ENCODE measurements at places on chromosomes 2 and 18.

- DNase-seq, result no peak
These were observed at the start of gene NEURL3 for GRCh38 chr2:96505231-96505889. Gene NEURL3 (minus strand): TSS chr2:96505357. CDS start chr2:96505286, 71 bp downstream.

DNA sequence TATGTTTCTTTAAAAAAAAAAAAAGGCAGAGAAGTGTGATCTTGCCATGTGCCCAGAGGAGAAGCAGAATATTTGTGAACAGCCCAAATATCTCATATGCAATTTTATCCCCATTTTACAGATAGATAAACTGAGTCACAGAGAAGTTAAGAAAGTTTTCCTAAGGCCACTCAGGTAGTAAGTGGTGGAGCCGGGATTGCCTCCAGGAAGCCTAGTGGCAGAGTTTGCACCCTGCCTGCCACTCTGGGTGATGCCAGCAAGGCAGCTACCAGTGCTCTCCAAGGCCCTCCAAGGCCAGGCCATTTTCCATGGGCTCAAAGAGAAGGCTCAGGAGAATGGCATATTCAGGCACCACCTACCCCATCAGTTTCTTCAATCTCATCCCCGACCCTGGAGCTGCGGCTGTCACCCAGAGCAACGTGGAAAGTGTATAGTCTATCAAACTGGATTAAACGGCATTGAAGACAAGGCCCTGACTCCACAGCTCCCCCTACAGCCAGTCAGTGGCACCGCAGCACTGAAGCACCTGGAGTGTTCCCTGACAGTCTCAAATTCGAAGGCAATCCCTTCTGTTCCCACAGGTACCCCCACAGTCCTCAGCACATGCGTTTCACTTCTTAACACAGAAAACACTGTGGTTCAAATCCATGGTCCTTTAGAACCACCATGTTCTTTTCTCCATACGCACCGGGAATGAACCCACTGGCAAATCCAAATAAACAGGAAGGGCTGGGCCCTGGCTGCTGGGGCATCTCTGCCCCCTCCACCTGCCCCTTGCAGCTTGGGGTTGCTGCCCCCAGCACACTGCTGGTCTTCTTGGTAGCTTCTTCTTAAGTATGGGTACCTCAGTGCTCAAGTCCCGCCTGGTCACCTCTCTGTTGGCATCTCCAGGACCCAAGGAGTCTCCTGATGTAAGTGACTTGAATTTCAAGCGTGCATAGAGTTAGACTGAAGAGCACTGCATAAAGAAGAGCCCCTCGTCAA lies 175.3 kb downstream of the INHBB start:
- no peak for DNase-seq

GRCh38 chr2:134277223-134277622 lies 23.4 kb downstream of the MGAT5 start:
- no peak for DNase-seq

DNA sequence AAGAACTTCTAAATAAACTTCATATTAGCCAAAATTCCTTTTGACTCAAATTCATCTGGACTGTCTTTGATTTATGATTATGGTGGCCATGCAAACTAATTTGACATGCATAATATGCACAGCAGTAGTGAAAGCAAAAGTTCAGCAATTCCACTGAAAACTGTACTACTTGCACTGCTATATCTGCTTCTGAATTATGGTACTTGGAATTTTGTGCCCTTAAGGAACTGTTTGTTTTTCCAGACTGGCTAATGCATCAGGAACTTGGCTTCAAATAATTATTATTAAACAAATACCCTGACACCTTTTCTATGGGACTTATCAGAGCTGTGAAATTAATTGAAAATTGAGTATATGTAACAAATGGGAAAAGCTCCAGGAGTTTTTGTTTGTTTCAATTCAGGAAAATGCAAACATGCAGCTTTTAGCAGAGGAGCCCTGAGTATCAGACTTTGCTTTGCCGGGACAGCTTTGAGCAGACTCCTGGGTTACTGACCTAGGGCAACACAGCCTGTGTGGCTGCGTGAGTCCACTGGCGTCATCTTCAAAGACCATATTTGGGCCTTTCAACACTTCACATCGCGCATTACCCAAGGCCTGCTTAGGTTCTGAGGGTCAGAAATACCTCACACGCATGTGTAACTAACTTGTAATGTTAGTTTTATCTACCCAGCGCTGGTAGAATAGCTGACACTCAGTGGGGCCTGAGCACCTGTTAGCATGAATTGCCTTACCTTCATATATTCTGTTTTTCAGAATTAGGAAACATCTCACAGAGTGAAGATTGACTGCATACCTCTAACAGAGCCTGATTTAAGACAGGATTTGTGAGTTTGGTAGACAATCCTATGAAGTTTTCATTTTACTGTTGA lies 35.4 kb downstream of the CFAP221 start:
- no peak for DNase-seq

DNA sequence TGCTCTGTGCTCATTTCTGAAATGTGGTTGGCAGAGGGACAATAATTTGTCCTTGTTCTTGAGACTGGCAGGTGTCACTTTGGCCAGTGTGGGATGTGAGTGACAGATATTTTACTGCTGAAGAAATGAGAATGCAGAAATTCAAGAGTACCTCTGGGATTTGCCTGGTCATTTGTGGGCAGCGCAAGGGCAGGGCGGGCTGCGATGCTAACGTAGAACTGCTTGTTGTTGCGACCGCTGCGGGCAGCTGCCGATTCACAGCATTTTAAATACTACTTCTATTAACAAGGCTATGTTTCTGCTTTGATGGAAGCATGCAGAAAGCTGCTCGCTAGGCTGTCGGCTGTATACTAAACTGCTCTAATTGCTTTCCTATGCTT lies 268.6 kb downstream of the FIGN start:
- DNase-seq, result no peak

- DNase-seq, result no peak
These were observed 17.7 kb upstream of the HNRNPLL start for GRCh38 chr2:38620282-38620977.

DNA sequence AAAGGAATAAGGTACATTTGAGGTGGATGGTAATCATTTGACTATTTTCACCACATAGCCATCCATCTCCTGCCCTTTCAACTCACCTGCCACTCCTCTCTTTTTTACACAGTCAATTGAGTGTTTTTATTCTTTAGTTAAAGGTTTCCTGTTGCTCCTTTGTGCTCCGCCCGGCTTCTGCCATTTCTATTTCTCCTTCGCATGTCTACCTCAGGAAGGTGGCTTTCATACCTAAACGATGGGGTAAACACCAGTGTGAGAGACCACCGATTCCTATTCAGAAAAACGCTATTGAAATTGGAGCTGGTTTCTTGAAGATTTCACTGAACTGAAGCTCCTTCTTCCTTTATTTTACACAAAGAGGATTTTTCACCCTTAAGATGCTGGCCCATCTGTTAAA lies 1628.0 kb upstream of the PIK3C3 start:
- DNase-seq, result no peak

- no peak for DNase-seq
These were observed 82.1 kb upstream of the PXDN start for GRCh38 chr2:1826226-1826905.

DNA sequence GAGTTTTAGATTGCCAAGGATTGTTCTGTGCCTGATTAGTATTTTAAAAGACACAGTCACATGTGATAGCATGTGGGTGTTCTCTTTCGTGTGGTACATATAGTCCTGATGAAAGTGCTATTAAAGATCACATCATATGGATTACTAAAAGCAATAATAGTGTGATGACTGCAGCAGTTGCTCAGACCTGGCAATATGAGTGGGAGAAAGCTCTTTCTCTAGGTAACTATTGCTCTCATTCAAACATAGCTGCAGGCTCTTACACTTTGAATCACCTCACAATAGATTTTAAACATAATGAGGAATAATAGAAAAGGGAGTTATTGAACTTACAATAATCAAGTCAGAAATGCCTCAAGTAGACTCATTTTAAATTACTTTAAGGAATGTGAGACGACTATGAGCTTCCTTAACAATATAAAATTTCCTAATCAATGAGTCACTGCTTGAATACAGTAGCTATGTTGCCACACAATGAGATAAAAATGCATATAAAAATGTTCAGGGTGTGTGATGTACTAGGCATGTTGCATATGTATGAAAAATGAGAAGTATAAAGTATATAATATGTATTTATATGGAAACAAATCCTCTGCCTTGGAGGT lies 452.1 kb downstream of the TMX3 start:
- no peak for DNase-seq

DNA sequence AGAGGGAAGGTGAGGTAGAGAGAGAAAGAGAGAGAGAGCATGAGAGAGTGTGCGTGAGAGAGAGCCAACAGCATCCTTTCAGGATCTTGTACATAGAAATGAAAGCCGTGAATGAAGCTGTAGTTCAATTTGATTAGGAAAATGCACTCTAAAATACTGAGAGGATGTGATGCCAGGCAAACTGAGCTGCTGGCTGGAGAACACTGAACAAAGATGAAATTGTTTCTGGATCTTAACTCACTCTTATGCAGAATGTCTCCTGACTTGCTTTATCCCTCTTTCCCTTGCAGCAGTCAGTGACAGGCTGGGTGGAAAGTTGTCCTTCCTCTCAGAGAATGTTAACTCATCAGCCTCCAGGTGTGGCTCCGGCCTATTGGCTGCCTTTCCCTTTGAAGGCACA lies 10.7 kb downstream of the LYPD1 start:
- no peak for DNase-seq

DNA sequence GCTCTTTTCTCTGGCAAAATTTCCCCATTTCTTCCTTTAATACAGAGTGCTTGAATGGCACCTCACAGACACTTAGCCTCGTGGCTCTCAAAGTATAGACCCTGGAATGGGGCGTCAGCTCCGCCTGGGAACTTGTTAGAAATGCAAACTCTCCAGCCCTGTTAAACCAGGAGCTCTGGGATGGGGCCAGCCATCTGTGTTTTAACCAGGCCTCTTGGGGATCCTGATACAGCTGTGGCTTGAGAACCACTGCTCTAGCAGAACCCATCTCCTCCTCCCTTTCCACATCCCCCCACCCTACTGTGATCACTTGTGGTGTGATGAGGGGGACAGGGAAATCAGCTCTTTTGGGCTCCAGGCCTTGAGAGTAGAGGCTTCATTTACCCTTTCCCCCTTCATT lies 15.9 kb downstream of the LTBP1 start:
- DNase-seq, result no peak

GRCh38 chr2:16021611-16022363 lies 81.4 kb downstream of the MYCN start:
- DNase-seq, result no peak

- DNase-seq, result no peak
These were observed 123.0 kb downstream of the ACAA2 start for GRCh38 chr18:49690312-49690711.

- DNase-seq, result no peak
These were observed 260.4 kb upstream of the DSEL start for GRCh38 chr18:67776929-67777328.

GRCh38 chr2:81078631-81079030 lies 774.1 kb upstream of the LRRTM1 start:
- DNase-seq, result no peak

GRCh38 chr18:32911660-32912284 lies 138.9 kb upstream of the KLHL14 start:
- DNase-seq, result no peak

DNA sequence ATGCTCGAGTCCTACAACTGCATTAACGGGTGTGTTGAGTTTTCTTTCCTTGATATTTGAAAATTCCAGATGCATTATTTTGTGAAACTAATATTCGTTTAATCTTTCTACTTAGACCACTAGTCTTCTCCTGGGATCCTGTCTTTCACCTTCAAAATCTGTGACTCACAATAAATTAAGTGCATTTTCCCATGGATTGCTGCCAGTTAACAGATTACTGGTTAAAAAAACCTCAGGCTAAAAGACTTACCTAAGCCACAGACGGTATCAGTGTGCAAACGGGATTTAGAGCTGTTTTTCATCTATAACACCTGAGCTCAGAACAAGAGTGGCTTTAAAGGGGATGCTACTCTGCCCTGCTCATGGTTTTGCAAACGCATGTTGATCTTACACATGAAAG lies 10.2 kb downstream of the FECH start:
- DNase-seq, result no peak
